Urinary bladder (tissue), 4 donors: ENCODE measurements at places on chromosomes 1 and 21. TPM values are rescaled to one million over a fixed set of nuclear protein-coding genes. Genes with fewer than 3 reads are reported as not detected.

GRCh38 chr1:237702161-237702560, 188.6 kb downstream of the ZP4 start:
- no peak for DNase-seq

DNA sequence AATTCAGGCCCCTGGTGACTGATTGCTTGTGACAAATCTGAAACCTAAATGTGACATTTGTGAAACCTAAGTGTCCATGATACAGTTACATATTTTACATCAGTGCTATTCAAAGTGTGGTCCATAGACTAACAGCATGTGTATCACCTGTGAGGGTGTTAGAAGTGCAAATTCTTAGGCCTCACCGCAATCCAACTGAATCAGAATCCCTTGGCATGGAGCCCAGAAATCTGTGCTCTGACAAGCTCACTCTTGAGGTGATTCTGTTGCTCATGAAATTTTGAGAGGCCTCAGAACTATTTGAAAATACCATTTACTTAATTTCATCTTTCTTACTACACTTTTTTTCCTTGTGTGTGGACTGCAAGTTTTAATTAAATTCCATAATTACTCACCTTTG, 587.9 kb downstream of the ADGRL2 start:
- no peak for DNase-seq

DNA sequence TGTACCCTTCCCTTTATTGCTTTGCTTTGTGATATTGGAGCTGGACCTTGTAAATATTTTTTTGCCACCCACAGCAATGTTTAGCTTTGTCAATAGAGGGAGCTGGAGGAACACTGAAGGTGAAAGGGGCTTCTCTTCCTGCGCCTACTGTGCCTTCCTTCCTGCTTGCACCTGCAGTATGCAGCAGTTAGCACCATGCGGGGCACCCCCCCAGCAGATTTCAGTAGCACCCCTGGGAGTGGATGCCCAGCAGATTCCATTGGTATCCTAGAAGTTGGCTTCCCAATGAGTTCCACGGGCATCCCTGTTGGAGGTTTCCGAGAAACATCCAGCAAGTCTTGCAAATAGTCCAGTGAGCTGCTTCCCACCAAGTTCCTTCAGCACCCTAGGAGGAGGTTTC, 25.6 kb downstream of the S100A10 start:
- DNase-seq: no peak

DNA sequence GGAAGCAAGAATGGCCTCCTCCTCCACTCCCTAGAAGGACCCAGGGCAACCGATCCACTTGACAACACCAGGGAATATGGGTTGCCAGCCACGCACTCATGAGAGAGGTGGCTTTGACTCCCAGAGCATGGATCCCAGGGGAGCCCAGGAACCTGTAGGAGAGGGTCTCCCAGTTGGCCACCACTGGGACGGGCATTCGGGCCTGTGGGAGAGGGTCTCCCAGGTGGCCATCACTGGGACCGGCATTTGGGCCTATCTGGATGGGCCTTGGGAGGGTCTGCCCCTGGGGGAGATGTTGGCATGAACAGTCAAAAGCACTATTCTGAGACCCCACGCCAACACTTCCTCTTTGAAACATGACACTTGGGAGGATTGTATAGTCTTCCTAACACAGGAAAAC, 565 bp downstream of the TFF1 start:
- no peak for DNase-seq

GRCh38 chr1:59007820-59008598, 224.2 kb upstream of the JUN start:
- no peak for DNase-seq

- no peak for DNase-seq
These were observed 22.2 kb downstream of the C1orf21 start for GRCh38 chr1:184409011-184409410.

GRCh38 chr1:181184621-181185020, 96.1 kb downstream of the IER5 start:
- DNase-seq: no peak

- no peak for DNase-seq
These were observed 131.7 kb upstream of the ERRFI1 start for GRCh38 chr1:8157765-8158164.

DNA sequence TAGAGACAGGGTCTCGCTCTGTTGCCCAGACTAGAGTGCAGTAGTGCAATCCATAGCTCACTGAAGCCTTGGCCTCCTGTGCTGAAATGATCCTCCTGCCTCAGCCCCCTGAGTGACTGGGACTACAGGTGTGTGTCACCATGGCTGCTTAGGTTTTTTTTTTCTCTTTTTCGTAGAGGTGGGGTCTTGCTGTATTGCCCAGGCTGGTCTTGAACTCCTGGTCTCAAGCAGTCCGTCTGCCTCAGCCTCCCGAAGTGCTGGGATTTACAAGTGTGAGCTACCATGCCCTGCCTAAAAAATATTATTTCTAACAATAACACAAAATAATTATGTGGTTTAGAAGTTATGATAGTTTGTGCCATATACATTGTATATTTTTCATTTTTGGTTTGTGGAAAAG, 9.9 kb downstream of the CAMTA1 start:
- no peak for DNase-seq

- no peak for DNase-seq
These were observed at the start of gene CTXND2 for GRCh38 chr1:150887018-150887417. CTXND2 (plus strand) TSS chr1:150887136; CDS start chr1:150912315, 25,179 bp downstream.

DNA sequence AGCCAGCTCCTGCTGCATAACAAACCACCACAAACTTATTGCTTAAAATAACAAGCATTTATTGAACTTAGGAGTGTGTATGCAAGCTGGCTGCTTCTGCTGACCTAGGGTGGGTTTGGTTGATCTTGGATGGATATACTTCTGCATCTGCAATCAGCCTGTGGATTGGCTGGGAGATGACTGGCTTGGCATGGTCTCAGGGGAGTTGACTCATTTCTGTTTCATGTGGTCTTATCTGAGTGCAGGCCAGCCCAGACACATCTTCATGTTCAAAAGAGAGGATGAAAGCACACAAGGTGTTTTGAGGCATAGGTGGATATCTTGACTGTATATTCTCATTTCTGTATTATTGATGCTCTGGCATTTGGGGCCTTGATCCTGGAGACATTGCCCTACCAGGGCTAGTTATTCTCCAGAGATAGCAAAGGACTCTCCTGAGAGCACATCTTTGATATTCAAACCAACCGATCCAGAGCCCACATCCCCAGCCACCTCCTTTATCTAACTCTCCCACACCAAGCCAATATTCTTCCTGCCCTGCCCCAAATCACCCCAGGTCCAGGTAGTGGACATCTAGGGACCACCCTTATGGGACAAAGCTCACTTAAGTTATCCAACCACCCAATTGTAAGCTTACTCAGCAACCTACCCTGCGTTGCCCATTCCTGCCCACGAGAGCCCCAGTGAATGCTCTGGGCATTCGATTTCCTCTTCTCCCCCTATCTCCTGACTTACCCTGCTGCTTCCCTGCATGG, 350.8 kb downstream of the PTPRU start:
- DNase-seq: no peak

GRCh38 chr21:28380241-28380640, 612.4 kb downstream of the LTN1 start:
- no peak for DNase-seq

NMNAT2 gene
- total RNA-seq: 2.4 TPM

SPATA46 gene
- total RNA-seq: not detected

CELA2B gene
- total RNA-seq: 0.32 TPM

ALG14 gene
- total RNA-seq: 4.4 TPM

WNT2B gene
- 55.2 TPM for total RNA-seq
